ENCODE measurements at places on chromosomes 16 and 17.

DNA sequence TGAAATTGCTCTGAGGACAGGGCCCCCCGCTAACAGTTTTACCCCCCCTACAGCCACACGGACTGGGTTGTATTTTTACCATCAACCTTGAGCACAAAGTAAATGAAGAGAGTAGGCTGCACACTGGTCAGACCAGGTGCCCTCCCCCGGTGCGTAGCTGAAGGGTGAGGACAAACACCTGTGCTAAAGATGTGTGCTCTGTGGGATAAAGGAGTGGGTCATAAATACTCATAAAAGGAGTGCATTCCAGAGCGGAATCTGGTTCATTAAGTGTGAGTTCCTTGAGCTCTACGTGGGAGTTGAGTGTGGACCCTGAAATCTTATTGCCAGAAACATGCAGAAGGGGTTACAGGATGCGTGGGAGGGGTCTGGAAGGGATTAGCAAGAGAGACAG lies 217.0 kb downstream of the CCDC182 start:
- DNase-seq = no peak

DNA sequence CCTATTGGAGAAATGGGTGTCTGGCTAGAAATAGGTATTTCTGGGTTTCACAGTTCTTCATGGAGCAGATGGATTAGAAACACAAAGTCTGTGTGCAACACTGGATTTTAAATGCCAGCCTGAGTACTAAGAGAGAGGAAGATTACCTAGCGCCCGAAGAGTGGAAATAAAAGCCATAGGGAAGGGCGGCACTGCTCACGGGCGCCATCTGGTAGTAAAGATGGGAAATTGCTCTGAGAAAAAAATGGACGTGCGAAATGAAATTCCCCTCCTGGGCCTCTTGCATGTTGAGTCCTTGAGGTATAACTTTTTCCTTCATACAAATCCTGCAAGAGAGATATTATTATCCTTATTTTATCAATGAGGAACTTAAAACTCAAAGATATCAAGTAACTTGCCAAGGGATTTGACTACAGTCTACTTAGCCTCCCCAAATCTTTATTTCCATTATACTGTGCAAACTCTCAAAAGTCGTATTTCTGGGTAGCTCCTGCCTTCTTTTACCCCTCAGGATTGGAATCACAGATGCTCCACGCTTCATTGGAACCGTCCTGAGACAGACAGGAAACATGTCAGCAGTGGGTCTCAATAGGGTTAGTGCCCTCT lies 72.8 kb downstream of the MMD start:
- DNase-seq = peak; percentile 81

DNA sequence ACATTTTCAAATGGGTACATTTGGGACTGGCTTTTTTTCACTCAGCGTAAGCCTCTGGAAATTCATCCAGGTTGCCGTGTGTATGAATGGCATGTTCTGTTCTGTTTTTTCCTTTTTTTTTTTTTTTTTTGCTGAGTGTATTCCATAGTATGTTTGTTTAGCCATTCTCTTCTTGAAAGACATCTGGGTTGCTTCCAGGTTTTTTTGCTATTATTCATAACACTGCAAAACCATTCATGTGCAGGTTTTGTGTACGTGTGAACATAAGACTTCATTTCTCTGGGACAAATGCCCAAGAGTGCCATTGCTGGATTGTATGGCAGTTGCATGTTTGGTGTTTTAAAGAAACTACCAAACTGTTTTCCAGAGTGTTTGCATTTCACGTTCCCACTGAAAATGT lies 335.9 kb upstream of the TNRC6C start:
- DNase-seq = peak; percentile 10

DNA sequence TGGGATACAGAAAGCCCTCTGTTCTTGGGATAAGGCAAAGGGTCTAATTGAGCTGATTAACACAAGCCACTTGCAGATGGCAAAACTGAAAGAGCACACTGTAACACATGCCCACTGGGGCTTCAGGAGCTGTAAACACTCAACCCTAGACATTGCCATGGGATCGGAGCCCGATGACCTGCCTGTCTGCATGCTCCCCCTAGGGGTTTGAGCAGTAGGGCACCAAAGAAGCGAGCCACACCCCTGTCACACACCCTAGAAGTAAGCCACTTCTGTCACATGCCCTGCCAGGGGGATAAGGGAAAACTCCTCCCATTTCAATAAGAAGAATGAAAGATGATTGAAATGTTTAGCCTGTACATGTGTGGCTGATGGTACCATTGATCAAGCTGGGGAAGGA lies 81.3 kb upstream of the IRX6 start:
- DNase-seq = peak; percentile 79
